Ammon's horn (tissue), 1 donor: ENCODE measurements at places on chromosomes 2 and 18.

GRCh38 chr2:152542995-152543481 lies 174.2 kb downstream of the PRPF40A start:
- DNase-seq: peak; percentile 84

- peak; percentile 57 for DNase-seq
These were observed 669 bp downstream of the LNPK start for GRCh38 chr2:176001281-176001915.

DNA sequence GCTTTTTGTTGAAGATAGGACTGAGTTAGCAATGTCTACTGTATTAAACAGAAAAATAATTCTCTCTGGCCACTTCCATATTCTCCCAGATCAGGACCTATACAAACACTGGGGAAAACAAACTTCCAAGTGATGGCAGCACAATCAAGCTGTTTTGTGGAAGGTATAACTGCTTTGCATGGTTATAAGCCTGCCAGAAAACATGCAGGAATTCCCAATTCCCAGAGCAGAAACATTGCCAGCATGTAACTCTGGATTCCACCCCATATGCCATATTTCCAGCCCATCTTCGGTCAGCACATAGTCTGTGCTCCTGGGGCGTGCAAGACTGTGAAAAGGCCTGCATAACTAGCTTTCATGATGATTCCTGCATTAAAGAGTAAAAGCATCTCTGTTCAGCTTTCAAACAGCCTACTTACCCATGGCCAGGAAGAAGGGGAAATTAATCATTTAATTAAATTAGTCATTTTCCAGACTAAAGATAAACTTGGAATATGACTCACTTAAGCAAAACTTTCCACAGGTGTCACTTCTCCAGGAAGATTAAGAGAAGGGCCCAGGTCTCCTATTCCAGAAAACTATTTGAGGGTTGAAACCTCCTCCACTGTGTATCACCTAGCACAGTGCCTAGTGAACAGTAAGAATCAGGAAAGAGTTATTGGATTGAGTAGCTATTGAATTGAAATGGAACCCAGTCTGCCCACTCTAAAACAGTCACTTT lies 280.5 kb downstream of the NRXN1 start:
- DNase-seq: no peak

GRCh38 chr2:118255771-118256372 lies 167.6 kb downstream of the INSIG2 start:
- DNase-seq: no peak

DNA sequence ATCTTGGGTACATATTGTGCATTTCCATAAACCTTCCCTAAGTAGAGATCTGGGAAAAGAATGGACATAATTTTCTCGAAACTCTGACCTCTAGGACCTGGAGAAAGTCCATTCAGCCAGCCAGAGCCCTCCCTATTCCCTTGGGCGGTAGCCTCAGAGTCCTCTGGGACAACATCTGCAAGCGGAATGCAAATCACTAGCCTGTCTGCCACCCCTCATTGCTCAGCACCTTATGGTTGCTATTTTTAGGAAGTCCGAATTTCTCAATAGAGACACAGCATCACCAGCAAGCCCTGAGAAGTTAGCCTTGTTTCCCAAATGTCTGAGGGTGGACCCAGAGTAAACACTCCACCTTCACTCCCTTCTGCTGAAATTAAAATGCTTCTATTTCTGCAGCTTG lies 17.6 kb upstream of the CD28 start:
- peak; percentile 40 for DNase-seq

GRCh38 chr18:3283253-3283863 lies 21.4 kb downstream of the MYL12B start:
- peak; percentile 34 for DNase-seq

DNA sequence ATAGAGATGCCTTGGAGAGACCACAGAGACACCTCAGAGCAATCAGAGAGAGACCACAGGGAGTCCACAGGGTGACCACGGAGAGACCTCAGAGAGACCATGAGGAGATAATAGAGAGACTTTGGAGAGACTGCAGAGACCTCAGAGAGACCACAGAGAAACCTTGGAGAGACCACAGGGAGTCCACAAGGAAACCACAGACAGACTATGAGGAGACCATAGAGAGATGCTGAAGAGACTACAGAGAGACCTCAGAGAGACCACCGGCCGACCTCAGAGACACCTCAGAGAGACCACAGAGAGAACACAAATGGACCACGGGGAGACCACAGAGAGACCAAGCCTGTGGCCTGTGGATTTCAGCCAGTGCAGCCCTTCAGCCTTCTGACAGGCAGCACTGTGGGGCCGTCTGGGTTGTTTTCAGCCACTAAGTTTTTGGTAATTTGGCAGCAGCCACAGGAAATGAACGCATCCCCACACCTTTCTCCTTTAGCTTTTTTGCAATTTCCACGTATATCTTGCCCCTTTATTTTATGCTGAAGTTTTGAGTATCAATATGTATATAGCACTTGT lies 11.4 kb upstream of the TMEM18 start:
- DNase-seq: no peak

GRCh38 chr18:42480441-42480840 lies 525.4 kb downstream of the PIK3C3 start:
- DNase-seq: no peak

DNA sequence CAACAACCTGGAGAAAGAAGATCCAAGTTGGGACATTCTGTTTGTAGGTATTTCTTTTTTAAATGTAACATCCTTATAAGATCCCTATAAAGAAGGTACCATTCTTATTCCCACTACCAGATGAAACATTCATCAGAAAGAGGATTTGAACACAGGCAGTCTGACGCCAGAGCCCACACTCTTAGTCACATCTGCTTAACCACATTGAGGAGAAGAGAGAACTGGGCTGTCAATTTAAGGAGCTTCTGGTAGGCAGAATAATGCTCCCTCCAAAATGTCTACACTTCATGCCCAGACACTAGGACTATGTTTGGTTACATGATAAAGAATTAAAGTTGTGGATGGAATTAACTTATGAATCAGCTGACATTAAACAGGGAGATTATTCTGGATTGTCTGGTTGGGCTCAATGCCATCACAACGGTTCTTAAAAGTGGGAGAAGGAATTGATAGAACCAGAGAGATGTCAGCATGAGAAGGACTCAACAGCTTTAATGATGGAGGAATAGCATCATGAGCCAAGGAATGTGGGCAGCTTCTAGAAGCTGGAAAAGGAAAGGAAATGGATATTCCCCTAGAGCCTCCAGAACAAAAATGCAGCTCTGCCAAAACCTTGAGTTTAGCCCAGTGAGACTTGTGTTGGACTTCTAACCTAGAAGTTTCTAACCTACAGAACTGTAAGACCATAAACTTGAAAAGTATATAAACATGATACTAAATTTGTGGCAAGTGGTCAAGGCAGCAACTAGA lies 82.2 kb downstream of the KLF7 start:
- DNase-seq: no peak

- DNase-seq: no peak
These were observed 24.3 kb upstream of the ID2 start for GRCh38 chr2:8657423-8658062.

DNA sequence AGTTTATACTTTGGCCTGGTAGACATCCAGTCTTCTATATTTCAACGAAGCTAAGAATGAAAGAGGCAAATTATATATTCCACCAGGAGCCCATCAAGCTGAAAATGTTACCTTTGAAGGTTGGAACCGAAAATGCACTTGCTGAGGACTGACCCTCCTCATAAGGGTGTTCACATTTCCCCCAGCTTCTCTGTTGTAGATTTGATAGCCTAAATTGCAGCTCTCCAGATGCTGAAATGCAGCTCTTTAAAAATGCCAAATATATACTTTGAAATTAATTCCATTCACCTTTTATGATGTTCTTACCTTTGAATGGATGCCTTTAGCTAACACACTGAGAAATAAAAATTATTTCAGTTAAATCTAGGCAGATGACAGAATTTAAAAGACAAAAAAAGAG lies 1.8 kb upstream of the FIGN start:
- DNase-seq: no peak

GRCh38 chr2:395886-396285 lies 108.0 kb upstream of the ALKAL2 start:
- DNase-seq: no peak

DNA sequence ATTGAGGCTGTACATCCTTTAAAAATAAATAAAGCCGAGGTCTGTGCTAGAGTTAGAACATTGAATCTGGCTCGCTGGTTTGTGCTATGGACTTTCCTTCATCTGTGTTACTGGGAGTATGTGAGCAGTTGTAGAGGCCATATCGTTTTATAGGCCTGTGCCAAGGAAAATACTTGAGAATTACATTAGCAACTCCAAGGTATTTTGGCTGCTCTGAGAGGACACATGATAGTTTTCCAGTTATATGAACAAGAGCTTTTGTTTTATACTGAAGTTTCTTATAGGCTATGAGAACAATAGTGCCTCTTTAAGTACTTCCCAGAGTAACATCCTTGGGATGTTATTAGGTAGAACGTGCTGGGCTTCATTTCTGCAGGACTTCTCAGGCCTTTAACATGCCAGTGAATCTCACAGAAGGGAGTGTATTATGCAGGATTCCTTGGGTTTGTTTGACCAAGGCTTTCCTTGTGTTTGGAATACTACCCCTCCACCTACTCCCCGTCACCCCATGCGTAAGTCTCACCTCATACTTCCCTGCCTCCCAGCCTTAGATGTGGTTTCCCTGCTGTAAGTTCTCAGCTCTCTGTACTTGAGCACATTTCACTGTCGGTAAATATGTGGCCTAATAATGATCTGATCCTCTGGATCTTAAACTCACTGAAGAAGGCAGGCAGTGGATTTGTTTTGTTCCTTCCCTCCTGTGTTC lies 21.0 kb downstream of the TCF7L1 start:
- DNase-seq: no peak

DNA sequence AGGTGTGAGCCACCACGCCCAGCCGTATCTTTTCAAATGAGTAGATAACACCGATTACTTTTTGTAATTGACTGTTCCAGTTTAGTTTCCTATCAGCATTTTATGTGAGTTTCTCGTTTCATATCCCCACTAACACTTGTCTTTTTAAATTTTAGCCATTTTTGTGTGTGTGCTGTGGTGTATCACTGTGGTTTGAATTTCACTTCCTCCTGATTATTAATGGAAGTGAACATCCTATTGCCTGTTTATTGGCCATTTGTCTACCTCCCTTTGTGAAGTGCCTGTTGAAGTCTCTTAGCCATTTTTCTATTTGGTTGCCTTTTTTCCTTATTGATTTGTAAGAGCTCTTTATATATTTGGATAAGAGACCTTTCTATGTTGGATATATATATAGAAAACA lies 91.7 kb upstream of the STON1 start:
- DNase-seq: no peak
